ENCODE measurements at places on chromosomes 4 and X. TPM values are rescaled to one million over a fixed set of nuclear protein-coding genes. Genes with fewer than 3 reads are reported as not detected.

RPS3A gene
- 3,002 TPM for total RNA-seq

GIMD1 gene
- total RNA-seq: not detected

GPR143 gene
- 1.5 TPM for total RNA-seq

EVC gene
- total RNA-seq: 53.4 TPM

F9 gene
- not detected for total RNA-seq

OPRPN gene
- total RNA-seq: not detected

PDE6B gene
- 1.2 TPM for total RNA-seq

TLR2 gene
- total RNA-seq: 0.55 TPM

MGARP gene
- 46.9 TPM for total RNA-seq

NDP gene
- total RNA-seq: 1.4 TPM

ZNF718 gene
- total RNA-seq: 6.0 TPM

ATOH1 gene
- not detected for total RNA-seq

IL21 gene
- total RNA-seq: not detected

CNKSR2 gene
- total RNA-seq: 2.4 TPM

MAGEA1 gene
- total RNA-seq: not detected
